ENCODE measurements at places on chromosomes 16 and 17.

DNA sequence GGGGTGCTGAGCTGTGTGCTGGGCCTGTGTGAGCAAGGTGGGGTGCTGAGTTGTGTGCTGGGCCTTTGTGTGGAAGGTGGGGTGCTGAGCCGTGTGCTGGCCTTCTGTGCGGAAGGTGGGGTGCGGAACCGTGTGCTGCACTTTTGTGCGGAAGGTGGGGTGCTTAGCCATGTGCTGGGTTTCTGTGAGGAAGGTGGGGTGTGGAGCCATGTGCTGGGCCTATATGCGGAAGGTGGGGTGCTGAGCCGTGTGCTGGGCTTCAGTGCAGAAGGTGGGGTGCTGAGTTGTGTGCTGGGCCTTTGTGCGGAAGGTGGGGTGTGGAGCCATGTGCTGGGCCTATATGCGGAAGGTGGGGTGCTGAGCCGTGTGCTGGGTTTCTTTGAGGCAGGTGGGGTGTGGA, 555.4 kb upstream of the EEF2KMT start:
- DNase-seq: no peak

DNA sequence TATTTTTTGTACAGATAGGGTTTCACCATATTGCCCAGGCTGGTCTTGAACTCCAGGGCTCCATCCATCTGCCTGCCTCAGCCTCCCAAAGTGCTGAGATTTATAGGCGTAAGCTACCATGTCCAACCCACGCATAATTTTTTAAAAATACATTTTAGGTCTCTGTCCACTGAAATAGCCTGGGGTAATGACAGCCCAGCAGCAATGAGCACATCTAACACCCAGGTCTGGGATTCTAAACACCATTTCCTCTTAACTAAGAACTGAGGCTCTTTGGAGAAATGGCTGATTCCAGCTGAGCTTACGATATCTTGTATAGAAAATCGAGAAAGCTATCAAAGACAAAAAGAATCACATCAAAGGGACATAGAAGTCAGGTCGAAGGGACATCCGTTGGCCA, 245.3 kb downstream of the PARN start:
- no peak for DNase-seq

GRCh38 chr17:55576237-55576995, 65.2 kb upstream of the SMIM36 start:
- no peak for DNase-seq

- no peak for DNase-seq
Measured at GRCh38 chr17:63847525-63848249, 5.2 kb upstream of the SMARCD2 start.

DNA sequence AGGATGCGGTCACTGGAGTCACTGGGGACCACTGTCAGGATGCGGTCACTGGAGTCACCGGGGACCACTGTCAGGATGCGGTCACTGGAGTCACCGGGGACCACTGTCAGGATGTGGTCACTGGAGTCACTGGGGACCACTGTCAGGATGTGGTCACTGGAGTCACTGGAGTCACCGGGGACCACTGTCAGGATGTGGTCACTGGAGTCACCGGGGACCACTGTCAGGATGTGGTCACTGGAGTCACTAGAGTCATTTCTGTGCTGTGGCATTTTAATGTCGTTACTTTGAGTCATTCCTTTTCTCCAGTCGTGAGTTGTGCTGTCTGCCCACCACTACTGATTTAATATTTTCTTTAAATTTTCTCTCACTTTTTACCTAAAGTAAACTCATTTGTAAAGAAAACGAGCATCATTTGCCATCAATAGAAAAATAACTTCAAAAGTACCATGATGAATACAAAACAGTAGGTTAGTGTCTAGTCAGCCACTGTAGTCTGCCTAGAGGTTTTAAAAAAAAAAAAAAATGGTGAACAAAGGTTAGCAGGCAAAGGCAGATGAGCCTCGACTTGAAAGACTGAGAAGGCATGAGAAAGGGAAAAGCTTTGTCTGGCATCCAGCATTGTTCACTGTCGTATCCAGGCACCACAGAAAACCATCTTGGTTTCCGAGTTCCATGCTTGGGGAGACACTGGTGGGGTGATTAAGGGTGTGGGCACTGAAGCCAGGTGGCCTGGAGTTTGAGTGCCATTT, 346.6 kb downstream of the SNX29 start:
- DNase-seq: peak; percentile 53

- DNase-seq: no peak
Measured at GRCh38 chr17:18076936-18077335, 10.8 kb upstream of the DRG2 start.

DNA sequence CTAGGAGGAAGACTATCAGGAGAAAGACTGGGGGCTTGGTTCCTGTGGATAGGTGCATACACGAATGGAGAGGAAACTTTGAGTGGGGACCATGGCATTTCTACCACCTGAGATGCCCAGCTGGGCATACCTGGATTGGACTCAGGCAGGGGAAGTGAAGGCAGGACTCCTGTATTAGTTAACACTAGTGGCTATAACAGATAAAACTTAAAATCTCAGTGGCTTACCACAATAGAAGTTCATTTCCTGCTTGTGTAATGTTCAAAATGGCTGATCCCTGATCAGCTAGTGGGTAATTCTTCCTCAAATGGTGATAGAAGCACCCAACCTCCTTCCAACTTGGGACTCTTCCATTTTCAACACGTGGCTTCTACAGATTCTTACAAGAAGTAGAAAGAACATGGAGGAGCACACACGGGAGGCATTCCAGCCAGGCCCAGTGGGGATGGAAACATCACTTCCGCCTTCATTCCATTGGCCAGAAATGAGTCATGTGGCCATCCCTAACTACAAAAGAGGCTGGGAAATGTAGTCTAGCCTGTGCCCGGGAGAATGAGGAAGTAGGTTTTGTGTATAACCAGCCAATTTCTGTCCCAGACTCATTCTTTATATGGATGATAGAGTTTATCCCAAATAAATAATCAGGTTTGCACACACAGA, 112.1 kb downstream of the UTP18 start:
- DNase-seq: no peak

- DNase-seq: no peak
Measured at GRCh38 chr16:3249451-3249850, 7.0 kb downstream of the MEFV start.

GRCh38 chr16:81642943-81643342, 136.1 kb upstream of the PLCG2 start:
- no peak for DNase-seq

DNA sequence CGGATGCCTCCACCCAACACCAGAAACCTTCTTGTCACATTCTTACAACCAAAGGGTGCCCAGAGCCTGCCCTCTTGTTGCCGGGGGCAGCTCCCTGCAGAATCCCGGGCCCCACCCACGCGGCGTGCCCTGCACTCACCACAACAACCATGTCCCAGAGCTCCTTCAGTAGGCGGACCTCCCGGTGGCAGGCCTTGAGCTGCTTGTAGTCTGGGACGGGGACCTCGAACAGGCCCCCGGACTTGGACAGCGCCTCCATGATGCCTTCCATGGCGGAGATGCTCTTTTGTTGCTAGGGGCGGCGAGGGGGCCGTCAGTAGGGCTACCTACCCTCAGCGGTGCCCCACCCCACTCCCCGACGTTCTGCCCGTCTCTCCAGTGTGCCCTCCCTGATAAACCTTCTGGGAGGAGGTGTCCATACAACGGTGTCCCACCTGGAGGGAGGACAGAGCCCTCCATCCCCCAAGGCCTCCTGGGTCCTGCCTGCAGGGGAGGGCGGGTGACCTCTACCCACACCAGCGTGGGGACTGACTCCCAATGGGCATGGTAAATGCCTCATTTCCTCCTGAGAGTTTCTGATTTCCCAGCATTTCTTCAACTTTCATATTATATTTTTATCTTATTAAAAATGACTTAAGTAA, 52.2 kb downstream of the DNAH17 start:
- no peak for DNase-seq

DNA sequence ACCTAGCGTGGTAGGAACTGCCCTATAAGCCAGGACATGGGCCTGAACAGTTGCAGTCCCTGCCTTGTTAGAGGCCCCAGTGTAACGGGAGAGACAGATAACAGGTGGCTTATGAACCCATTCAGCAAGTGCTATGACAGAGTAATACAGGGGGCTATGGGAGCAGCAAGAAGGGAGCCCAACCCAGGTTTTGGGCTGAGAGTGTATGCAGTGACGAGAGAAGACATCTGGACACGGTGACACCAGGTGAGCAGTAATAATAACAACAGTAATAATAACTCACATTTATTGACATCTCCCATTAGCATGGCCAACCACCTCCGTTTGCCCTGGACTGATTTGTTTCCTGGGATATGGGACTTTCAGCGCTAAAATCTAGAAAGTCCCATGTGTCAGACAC, 100.8 kb downstream of the IRX5 start:
- no peak for DNase-seq

- no peak for DNase-seq
Measured at GRCh38 chr16:69119536-69119935, 12.9 kb downstream of the CHTF8 start.

- DNase-seq: no peak
Measured at GRCh38 chr17:38545531-38546225, 60.1 kb downstream of the SRCIN1 start.

DNA sequence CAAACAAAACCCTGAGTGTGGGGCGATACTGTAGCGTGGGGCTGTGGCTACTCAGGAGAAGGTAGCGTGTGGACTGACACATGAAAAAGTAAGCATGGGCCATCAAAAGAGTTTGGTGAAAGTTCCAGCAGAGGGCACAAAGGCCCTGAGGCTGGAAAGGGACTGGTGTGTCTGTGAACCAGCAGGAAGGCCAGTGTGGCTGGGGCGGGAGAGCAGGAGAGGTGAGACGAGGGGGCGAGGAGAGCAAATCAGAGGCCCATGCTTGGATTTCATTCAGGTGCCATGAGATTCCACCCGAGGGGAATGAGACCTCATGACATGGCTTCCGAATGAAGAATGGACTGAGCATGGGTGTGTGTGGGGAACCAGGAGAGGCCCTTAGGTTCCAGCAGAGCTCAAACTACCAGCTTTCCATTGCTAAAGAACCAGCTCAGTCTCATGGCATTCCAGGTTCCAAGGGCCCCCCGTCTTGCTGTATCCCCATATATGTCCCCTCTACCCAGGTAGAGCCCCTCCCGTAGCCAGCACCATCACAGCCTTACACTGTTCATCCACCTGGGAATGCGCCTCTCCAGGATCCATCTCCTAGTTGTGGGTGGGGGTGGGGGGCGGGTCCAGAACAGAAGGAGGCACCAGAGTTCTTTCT, 31.1 kb downstream of the TRPV2 start:
- DNase-seq: no peak

- DNase-seq: peak; percentile 72
Measured at GRCh38 chr17:74981979-74982662, 5.3 kb upstream of the CDR2L start.

DNA sequence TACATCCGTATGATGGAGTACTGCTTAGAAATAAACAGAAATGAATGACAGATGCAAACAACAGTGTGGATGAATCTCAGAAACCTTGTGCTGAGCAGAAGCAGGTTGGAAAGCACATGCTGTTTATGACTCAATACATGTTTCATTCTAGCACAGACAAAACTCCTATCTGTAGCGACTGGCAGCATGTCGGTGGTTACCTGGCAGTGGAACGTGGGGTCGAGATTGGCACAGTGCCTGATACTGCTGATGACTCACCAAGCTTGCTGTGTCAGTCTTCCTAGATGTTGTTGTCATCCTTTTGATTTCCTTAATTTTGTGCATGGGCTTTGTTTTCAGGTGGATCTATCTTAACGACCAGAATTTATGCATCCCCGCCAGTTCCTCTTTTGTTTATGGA, 62.1 kb downstream of the GAN start:
- DNase-seq: no peak

DNA sequence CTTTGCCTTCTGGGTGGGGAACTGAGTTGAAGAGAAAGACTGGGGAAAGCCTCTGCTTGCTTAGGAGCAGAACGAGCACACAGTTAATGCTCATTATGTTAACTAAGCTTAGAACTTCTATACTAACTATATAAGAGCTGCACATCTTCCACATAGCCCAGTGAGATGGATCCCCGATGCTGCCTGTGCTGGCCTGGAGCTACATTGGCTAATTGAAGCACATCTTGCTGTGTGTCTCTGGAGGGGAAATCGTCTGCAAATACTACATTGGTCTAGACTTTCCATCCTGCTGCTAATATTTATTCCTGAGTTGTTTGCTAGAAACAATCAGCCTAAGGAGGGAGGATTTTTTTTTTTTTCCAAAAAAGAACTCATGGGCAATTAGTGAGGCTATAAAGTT, 406.3 kb downstream of the HAPSTR1 start:
- DNase-seq: no peak

DNA sequence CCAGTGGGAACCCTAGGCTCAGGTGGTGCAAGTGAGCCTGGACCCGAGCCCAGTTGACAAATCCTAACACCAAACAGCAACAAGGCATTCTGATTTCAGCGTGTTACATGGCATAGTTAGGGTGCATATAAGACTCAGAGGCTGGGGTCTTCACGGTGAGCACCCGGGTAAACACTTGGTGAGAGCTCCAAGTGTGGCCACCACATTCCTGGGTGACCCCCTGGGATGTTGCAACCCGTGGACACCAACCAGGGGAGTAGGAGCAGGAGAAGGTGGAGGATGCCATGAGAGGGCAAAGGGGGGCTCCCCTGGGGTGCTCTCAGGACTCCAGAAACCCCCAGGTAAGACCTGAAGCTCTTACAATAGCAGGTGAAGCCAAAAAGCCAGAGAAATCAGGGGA, 69.9 kb upstream of the CDH5 start:
- no peak for DNase-seq

DNA sequence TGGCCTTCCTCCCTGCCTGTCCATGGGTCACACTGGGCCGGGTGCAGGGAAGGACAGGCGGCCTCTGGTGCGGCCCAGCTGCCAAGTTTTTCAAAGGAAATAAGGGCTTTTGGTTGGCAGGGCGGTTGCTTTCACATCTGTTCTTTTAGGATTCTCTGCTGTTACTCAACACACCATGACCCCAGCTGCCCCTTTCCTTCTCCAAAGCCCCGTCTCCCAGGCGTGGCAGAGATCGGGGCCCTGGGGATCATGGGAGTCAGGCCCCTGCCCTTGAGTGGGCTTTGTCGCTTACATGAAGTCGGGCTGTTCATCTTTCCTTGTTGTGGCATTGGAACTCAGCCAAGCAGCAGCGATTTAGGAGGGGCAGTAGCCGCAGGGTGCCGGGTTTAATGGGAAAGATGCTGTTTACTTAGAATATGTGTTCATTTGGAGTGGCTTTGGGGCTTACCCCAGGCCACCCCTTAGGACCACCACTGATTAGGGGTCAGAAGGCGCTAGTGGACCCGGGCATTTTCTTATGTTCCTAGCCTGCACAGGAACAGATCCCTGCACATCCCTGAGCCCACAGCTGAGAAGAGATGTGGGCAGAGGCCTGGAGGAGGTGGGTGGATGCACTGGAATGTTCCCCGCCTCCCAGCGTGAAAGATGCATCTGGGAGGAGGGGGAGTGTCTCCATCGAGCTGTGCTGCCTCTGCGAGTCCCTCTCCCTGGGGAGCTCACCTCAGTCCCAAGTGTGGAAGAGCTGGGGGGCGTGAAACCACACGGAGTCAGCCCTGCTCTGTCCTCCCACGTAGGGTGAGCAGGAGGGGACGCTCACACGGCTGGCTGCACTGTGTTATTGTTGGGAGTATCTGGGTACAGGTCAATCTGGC, 6.8 kb upstream of the ADCY7 start:
- DNase-seq: no peak

GRCh38 chr16:17126156-17126555, 344.6 kb downstream of the XYLT1 start:
- no peak for DNase-seq

All from effector memory CD8-positive, alpha-beta T cell (primary cell).